ENCODE measurements at places on chromosomes 4 and X.

DNA sequence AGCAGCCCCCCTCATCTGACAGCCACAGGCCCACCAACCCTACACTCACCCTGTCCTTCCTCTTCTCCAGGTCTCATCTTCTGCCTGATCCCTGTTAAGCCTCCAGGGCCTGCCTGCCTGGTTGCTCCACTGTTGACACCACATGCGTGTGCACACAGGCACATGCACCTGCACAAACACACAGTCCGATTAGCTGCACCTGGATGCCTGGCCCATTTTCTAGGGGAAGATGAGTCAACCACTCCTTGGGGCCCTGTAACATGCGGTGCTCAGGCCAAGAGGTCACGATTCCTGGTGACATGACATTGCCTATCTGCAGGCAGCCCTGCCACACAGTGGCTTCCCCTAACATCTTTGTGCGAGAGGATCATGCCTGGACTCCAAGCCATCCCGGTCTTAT is 498.4 kb downstream of the BCOR start:
- no peak for DNase-seq

GRCh38 chrX:39705290-39705689 is 392.5 kb downstream of the BCOR start:
- no peak for DNase-seq

DNA sequence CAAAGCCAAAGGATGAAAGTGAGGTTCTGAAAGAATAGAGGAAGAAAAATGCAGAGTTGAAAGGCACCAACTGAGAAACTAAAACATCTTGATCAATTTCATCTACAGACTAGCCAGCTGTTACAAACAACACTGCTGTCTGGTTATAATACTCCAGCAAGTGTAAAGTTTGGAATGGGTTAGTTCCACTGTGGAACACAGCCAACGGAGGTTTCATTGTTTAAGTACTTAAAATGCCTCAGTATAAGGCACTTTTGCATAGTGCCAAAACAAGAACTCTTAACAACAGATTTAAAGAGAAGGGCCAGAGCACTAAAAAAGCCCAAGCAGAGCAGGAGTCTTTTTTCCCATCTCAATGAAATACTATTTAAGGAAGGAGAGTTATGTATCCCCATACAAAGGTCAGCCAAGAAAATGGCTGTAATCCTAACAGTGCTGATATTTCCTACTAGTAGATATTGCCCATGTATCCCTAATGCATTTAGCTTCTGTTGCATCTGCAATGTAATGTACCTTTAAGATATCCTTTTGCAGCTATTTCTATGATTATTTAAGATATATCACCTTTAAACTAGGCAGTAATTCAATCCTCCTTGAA is 16.5 kb downstream of the ACSL4 start:
- DNase-seq = no peak

- no peak for DNase-seq
Observed at GRCh38 chrX:119899125-119899524, 3.4 kb downstream of the AKAP14 start.

GRCh38 chrX:119512146-119512800 is 44.0 kb downstream of the SLC25A5 start:
- DNase-seq = no peak

DNA sequence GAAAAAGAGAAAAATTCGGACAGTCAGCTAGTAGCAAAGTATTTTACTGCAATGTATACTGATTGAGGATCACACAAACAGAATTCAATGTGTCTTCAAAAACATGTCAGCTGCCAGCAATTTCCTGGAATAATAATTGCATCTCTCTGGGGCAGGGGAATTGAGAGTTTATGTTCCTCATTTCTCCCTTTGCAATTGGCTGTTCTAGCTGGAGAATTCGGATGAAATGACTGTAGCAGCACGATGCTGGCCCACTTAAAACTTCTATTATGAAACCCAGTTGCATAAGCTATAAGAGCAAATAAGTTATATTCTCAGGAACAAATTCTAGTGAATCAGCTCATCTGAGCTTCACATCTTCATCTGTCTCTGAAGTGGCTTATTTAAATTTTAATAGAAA is 99.9 kb upstream of the CPEB2 start:
- no peak for DNase-seq

DNA sequence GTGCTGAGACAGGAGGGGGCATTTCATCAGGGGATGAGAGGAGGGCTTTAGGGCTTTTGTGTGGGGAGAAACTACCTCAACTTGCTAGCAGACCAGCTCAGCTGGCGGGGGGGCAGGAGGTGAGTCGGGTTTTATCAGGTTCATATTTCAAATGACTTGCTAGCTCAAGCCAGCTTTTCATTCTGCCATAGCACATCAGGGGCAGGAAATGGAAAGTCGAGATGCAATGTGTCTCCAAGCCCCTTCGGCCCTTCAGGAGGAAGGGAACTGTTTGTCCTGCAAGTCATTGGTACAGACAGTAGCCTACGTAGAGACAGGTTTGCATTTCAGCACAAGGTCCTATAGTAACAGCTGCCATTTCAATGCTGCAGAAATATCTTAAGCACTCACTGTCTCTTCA is 194.1 kb downstream of the PTTG2 start:
- DNase-seq = no peak

DNA sequence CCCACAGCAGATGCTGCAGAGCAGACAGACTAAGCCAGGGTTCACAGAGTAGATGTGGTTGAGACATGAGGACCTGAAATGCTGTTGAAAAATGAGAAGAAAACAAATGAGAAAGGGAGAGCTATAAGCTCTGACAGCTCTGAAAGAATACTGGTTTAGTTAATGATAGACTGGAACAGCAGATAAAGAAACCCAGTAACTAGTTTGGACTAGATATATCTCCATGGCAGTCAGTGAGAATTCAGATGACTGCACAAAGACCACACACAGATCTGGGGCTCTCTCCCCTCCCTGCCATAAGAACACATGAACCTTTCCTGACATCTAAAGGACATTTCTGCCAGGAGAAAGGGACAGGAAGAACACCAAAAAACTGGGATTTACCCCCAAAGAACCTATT is 8.2 kb downstream of the NAA11 start:
- DNase-seq = no peak

DNA sequence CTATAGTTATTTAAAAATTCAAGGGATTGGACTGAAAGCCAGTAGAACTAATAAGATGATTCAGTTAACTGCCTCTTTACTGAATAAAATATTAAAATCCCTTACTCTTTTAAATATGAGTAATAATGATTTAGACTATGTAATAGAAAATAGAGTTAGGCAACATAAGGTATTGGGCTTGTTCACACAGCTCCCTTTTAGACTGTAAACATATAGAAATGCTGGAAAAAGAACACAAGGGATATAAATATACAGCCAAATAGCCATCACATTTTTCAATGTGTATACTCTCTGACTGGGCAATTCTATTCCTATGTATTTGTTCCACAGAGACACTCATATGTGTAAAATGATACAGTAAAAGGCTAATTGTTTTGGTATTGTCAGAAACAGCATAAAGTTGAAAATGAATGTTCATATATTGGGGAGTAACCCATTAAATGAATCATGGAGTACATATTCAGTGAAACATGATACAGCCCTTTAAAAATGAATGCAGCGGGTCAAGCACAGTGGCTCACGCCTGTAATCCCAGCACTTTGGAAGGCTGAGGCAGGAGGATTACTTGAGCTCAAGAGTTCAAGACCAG is 129.8 kb downstream of the TBC1D19 start:
- DNase-seq = no peak

GRCh38 chr4:82469791-82470345 is 39.5 kb downstream of the ENOPH1 start:
- DNase-seq = no peak

DNA sequence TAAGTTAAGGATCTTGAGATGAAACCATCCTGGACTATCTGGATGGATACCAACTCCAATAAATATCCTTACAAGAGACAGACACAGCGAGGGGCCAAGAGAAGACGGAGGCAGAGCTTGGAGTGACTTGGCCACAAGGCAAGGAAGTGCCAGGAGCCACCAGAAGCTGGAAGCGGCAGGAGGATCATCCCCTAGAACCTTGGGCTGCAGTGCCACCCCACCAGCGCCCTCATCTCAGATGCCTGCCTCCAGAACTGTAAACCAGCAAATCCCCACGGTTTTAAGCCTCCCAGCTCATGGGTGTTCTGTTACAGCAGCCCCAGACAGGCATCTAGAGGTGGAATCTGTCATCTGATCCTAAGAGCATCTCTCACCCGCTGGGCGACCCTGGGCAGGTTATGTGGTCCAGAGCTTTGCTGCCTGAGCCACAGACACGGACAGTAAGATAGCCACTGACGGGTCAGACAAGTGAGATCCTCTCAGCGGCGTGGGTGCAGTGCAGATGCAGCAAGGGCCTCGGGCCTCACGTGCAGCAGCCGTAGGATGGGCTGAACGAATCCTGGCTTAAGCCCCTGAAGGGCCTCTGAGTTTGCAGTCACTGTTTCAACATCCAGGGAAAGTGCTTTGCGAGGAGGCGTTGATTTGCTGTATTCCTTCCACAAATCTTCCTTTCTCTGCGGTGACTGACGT is 25.1 kb upstream of the MXD4 start:
- no peak for DNase-seq

GRCh38 chr4:124178449-124179021 is 534.0 kb downstream of the ANKRD50 start:
- no peak for DNase-seq

GRCh38 chrX:70466968-70467367 is 22.3 kb downstream of the DLG3 start:
- DNase-seq = no peak

GRCh38 chr4:173899813-173900212 is 369.8 kb upstream of the HAND2 start:
- DNase-seq = no peak

DNA sequence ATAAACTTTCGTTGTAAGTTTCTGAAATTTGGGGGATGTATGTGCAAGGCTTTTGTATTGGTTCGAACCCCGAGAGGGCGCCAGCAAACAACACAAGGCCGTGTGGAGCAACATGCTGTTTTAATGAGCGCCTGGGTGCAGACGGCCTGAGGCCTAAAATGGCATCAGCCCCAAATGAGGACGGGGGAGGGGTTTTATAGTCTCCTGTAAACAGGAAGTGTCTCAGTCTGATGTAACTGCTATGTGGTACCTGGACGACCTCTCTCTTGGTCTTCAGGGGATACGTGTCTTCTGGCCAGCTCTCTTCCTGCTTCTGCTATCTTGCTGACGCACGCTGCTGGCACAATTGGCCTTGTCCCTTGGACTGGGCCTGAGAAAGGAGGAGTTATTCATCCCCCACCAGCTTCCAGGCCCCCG is 1348.0 kb downstream of the ADGRL3 start:
- no peak for DNase-seq

DNA sequence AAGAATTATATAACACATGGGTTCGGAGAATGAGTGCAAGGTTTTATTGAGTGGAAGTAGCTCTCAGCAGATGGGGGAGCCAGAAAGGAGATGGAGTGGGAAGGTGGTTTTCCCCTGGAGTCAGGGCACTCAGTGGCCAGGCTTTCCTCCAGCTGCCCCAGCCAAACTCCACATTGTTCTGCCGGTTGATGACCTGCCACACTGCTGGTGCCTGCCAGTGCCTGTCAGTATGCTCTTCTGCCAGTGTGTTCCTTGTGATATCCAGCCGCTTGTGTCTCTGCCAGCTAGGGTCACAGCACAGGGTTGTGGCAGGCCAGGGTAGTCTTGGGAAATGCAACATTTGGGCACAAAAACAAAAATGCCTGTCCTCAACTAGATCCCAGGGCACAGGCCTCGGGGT is 604.8 kb upstream of the TECRL start:
- DNase-seq = no peak

DNA sequence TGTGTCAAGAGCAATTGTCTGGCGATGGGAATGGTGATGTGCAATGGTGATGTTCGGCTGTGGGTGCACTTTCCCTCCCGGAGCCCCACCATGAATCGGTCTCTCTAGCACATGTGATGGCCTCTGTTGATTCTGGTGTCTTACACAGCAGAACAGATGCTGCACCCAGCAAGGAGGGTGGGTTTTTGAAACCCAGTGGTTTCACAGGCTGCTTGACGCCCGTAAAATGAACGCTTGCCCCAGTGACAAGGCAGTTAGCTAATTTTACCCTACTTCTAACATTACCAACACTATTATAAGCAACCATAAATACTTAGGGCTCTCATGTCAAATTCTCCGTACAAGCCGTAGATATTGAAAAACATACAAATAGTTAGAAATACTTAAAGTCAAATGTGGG is 5.9 kb upstream of the ANOS1 start:
- no peak for DNase-seq

- no peak for DNase-seq
Observed at GRCh38 chr4:18749391-18749790, 727.8 kb upstream of the LCORL start.

GRCh38 chr4:119788349-119789266 is 160.0 kb upstream of the PDE5A start:
- no peak for DNase-seq

DNA sequence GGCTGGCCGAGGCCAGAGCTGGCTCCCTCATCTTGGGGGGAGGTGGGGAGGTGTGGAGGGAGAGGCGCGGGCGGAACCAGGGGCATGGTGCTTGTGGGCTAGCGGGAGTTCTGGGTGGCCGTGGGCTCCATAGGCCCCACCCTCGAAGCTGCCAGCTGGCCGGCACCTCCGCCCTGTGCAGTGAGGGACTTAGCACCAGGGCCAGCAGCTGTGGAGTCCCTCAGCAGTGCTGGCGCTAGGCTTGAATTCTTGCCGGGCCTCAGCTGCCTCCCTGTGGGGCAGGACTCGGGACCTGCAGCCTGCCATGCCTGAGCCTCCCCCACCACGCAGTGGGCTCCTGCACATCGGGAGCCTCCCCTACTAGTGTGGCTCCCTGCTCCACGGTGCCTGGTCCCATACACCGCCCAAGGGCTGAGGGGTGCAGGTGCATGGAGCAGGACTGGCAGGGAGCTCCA is 603.3 kb downstream of the PCDH18 start:
- DNase-seq = no peak

DNA sequence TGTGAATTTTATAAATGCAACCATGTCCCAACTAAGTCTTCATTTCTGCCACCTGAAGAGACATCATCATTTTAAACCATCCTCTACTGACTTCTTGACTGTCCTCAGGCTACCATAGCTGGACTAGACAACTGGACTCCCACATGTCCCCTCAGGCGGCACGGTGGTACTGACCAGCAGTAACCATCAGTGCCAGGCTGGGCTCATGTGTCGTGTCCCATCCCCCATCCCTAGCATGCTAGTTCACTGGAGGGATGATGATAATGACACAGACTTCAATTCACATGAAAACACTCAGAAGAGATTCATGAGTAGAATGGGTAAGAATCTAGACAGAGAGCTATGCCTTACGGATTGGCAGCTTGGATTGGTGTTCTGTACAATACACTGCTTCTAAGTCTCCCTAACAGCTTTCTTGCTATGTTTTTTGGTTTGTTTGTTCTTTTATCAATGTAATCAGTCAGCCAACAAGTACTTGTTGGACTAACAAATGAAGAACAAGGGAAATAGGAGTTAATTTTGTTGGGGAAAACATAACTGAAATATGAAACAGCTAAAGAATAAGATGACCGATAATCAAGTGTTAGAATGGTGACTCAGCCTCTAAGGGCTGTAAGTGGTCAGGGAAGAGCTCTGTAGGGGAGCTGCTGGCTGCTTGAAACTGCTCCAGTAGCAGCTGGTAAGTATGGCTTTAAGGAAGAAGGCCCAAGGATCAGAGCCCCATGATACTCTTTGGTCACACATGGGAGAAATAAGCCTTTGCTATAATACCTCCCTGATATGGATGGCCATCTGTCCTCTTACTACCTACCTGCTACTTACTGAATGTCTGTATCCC is 10.3 kb downstream of the ZDHHC9 start:
- DNase-seq = no peak

- no peak for DNase-seq
Observed at GRCh38 chr4:84389406-84389805, 109.7 kb downstream of the NKX6-1 start.
